Activated CD4-positive, CD25-positive, alpha-beta regulatory T cell (primary cell): ENCODE measurements at places on chromosomes 1 and 21.

DNA sequence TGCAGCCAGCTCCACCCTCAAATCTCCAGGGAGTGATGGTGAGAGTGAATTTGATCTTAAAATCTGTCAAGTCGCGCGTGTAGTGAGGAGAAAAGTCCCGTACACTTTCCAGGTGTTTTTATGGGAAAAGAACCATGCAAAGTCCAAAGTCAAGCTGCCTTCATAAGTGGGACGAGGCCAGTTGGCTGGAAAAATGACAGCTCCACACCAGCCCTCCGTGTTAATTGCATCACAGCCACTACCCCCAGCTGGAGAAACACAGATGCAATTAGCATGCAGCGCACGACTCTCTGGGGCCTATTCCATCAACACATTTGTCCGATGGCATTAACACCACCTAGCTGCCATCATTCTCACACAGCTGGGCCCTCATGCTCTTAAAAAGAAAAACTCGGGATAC, 68.4 kb downstream of the KLHDC7A start:
- no peak for DNase-seq

- no peak for DNase-seq
Measured at GRCh38 chr1:156540955-156541354, 31.4 kb downstream of the IQGAP3 start.

- DNase-seq = no peak
Measured at GRCh38 chr1:64482720-64483119, 12.8 kb downstream of the CACHD1 start.

- no peak for DNase-seq
Measured at GRCh38 chr1:216246577-216247203, 176.6 kb downstream of the USH2A start.

DNA sequence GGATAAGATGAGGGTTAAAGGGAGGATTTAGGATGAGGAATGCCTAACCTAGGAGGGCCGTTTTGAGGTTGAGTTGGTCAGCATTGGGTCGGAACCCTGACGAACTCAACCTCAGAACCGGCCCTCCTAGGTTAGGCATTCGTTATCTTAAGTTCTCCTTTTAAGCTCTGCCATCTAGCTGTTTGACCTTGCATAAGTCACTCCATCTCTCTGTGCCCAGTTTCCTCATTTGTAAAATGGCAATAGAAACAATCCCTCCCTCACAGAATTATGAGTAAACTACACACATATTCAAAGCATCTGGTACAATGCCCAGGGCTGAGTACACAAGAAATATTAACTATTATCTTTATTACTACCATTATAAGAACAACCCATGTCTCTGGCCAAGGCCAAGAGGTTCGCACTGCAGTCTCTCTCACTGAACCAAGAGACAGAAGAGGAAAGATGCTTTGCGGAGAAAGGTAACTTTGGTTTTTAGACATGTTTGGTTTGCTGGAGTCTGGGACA, 4.8 kb downstream of the ABCB10 start:
- DNase-seq = no peak

- DNase-seq = no peak
Measured at GRCh38 chr1:31796707-31797106, 19.1 kb downstream of the SPOCD1 start.

GRCh38 chr1:188027613-188028012, 1198.9 kb downstream of the PLA2G4A start:
- DNase-seq = no peak

- no peak for DNase-seq
Measured at GRCh38 chr1:199054694-199055093, 415.9 kb downstream of the PTPRC start.

DNA sequence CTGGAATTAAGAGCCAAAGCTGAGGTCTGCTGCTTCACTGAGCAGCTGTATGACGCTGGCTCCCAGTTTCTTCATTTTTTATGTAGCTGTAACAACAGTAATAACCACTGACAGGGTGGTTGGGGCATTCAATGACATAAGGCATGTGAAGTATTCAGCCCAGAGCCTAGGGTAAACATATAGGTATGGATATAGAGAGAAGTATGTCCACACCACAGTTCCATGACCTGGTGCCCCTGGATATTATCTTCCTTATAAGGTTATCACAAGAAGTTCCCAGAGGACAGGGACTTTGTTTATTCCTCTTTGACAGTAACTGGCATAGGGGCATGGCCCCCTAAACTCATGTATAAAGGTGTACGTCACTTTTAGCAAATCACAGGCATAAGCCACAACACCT, 14.7 kb downstream of the RAB42 start:
- DNase-seq = no peak

DNA sequence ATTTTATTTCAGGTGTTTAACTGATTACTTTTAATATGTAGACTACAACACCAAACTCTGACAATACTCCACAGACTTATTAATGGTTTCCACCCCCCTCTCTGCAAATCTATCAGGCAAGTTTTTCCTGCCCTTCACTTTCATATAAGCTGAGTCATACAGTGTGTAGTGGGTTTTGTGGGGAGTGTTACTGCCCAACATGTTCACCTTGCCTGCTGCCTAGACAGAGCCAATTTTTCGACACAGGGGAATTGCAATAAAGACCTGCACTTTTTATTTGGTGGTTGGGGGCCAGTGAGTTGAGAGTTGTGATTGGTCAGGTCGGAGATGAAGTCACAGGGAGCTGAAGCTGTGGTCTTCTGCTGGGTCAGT, 119.7 kb downstream of the PPIAL4G start:
- no peak for DNase-seq

DNA sequence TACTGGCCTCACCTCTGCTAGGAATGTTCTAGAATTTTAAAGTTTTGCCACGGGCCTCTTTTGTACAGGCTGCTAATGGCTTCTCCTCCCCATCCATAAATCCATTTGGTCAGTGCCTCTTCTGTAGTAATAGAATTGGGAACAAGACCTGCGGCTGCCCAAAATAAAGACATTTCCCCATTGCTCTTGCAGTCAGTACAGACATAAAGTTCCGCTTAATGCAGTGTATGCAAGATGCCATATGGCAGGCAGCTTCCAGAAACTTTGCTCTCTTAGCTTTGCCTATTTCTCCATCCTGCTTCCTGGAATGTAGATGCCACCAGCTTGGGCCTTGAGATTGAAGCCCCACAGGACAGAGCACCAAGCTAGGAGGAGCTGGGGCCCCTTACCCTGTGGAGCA, 3.7 kb upstream of the SLC2A5 start:
- no peak for DNase-seq

- DNase-seq = peak; percentile 2
Measured at GRCh38 chr1:55257958-55258357, 42.8 kb upstream of the USP24 start.

DNA sequence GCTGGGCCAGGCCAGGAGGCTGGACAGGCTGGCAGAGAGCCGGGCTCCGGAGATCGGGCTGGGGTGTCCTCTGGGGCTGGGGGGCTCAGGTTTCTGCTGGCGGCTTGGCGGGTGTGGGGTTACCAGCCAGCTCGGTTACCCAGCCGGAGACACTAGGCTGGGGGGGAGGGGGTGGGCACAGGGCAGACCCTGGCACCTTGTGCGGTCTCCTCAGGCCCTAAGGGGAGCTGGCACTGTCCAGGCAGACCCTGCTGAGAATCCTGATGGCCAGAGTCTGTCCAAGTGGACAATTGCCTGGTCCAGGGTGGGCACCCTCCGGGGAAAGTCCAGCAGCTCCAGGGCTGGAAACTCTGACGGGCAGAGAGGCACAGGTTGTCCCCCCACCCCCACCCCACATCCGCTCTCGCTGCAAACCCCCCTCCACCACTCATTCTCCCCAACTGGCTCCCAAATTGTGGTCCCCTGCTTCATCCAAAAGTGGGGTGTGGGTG, 6.7 kb downstream of the ZBTB7B start:
- DNase-seq = no peak

- no peak for DNase-seq
Measured at GRCh38 chr1:167333124-167333523, 112.4 kb downstream of the POU2F1 start.

DNA sequence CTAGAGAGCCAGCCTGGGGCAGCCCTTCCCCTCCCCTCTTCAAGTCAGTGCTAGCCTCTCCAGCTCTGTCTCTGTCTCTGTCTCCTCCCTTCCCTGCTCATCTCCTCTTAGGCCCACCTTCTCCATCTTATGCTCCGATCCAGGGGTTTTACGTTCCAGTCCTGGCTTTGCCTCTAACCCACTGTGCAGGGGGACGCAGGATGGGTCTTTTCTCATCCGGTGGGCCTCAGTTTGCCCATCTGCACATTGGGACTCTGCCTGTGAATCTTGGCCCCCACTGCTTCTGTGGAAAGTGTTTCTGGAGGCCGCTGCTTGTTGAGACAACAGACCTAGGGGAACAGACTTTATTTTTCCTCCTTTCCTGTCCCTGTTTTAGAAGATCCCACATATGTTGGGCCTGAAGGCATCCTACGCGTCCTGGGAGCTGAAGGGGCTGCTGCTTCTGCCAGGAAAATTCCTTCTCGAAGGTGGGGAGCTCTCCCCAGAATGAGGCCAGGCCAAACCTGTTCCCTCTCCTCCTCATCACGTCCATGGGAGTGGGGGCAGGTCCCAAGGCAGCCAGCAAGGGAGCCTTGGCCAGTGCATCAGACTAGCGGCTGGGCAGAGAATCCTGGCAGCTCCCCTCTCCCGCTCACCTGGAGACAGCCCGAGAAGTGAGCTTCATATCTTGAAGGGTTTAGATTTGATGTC, 99.5 kb upstream of the CSF3R start:
- no peak for DNase-seq

- no peak for DNase-seq
Measured at GRCh38 chr1:178310685-178311105, 186.1 kb downstream of the CLEC20A start.

GRCh38 chr1:210677533-210677932, 348.8 kb downstream of the HHAT start:
- DNase-seq = no peak

DNA sequence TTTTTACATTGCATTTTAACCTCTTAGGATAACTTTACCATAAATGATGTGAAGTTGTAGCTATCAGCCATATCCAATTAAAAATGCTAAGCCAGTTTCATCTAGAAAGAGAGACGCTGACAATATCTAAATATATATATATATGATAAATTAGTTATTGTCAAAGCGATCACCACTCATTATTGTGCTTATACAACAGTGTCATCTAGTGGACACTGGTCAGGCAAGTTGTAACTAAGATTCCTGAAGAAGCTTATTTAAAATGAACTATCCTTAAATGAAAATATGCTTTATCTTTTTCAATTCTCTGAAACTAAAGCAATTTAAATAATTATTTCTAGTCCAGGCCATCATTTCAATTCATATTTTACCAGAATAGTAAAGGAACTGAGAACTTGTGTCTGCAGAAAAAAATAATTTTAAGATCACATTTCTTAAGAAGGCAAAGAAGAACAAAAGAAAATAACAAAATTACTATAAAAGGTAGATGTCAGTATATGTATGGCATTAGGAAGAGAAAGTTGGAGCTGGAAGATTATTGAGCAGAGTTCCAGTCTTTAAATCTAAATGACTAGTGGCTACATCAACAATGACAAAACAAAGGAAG, 193.3 kb upstream of the SNX7 start:
- no peak for DNase-seq

- peak; percentile 21 for DNase-seq
Measured at GRCh38 chr1:161726473-161727255, 5.3 kb downstream of the FCRLB start.

- no peak for DNase-seq
Measured at GRCh38 chr1:116412898-116413297, 39.9 kb downstream of the ATP1A1 start.

- no peak for DNase-seq
Measured at GRCh38 chr21:37281993-37282392, 14.9 kb upstream of the VPS26C start.

DNA sequence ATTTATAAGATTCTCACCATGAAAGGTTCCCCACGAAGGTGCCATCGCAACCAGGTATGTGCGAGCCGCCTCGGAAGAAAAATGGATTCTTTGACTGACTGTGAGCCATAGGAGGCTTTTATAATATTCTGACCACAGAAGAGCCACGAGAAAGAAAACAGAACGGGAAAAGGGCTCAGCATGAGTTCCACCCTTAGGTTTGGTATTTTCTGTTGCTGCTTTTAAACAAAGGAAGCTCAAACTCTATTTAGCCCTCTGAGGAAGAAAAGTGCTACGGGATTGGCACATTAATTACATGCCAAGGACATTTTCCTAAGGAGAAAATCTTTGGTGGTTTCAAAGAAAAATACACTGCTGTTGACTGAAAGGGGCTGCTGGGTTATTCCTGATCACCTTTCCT, 39.3 kb downstream of the MIS18A start:
- no peak for DNase-seq

DNA sequence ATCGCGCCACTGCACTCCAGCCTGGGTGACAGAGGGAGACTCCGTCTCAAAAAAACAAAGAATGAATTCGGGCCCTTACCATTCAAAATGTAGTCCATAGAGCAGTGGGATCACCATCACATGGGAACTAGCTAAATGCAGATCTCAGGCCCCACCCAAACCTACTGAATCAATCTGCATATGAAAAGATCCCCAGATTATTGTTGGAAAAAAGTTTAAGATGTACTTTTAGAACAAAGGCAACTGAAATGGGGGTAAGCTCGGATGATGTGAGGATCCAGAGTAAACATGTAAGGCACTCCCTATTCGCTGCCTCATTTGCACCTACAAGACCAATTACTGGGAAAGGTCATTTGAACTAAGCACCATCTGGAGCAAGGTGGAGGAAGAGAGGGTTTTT, 803 bp upstream of the FLAD1 start:
- no peak for DNase-seq

DNA sequence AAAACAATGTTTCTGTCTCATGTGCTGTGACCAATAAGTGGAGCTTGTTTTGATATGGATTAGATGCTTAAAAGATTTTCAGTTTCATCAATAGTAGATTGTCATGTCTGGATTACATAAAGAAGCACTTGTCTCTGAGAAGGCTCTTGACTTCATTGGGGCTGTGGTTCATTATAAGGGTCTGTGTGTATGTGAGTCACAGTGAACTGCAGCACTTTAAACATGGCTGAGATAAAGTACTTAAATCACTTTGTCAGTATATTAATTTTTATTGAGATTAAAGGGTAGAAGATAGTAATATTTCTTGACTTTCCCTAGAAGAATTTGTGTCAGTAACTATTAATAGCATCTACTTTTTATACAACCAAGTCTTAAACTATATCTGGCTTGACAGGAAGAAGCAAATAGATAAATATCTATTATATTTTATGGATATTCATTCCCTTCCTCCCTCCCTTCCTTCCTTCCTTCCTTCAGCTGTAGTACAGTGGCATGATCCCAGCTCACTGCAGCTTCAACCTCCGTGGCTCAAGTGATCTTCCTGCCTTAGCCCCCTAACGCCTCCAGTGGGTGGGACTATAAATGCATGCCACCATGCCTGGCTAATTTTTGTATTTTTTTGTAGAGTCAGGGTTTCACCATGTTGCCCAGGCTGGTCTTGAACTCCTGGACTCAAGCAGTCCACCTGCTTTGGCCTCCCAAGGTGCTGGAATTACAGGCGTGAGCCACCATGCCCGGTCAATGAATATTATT, 48.8 kb downstream of the ZFYVE9 start:
- DNase-seq = no peak
